Adrenal gland (tissue), 19 donors: ENCODE measurements at places on chromosomes 6 and 20. TPM values are rescaled to one million over a fixed set of nuclear protein-coding genes. Genes with fewer than 3 reads are reported as not detected.

- no peak overlapping the region for H3K4me3 ChIP-seq
- no peaks in the 10 kb centered on the region for H3K4me1 ChIP-seq
- no peak for DNase-seq
- H3K27ac ChIP-seq = no peak overlapping the region
Observed at GRCh38 chr6:37113976-37114375, 56.0 kb upstream of the PIM1 start.

AIF1 gene
- 64.7 TPM for total RNA-seq

GRCh38 chr6:79584332-79584731 is 46.8 kb upstream of the SH3BGRL2 start:
- H3K27me3 ChIP-seq = no peaks in the 10 kb centered on the region
- no peak overlapping the region for H3K27ac ChIP-seq

C20orf141 gene
- not detected for total RNA-seq

DNA sequence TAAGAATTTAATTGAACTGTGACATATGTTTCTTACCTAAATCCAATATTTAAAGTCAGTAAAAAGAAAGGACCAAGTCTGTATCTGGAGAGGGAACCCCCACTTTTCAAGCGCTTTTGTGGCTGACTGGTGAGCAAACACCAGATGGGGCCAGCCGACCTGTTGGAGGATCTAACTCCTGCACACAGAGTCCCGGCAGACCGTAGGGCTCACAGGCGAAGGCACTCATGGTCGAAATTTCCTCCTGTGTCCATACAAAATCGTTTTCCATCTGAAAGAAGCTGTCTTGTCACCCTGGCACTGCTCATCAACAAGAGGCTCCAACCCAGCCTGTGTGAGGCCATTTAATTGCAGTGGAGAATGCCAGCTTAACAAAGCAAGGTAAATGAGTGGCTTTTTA is 94.0 kb downstream of the SCML4 start:
- no peaks in the 10 kb centered on the region for H3K4me1 ChIP-seq
- H3K27ac ChIP-seq = no peak overlapping the region

RIPK1 gene
- total RNA-seq = 20.9 TPM

DNA sequence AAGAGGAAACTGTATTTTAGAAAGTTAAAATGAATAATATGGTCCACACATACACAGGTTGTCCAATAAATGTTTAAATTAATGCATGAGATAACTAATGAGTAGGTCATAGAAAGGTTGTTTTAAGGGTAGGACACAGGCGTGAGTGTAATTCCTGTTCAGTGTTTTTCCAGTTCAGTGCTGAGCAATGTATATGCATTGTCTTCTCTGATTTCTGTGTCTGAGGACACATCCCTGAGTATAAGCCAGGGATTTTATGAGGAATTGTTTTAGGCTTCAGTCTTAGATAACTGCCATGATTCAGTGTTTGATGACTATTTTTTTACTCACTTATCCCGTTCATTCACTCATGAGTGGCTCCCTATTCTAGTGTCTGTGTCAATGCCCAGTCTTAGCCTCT is 298.5 kb upstream of the TBX18 start:
- H3K4me3 ChIP-seq = no peak overlapping the region
- no peak overlapping the region for H3K27ac ChIP-seq
- no peak for DNase-seq
- H3K4me1 ChIP-seq = no peaks in the 10 kb centered on the region
- no peaks in the 10 kb centered on the region for H3K36me3 ChIP-seq

BTN1A1 gene
- not detected for total RNA-seq

- no peaks in the 10 kb centered on the region for H3K4me1 ChIP-seq
- no peak overlapping the region for H3K27ac ChIP-seq
- no peak overlapping the region for H3K4me3 ChIP-seq
Observed at GRCh38 chr6:135254471-135254870, 73.4 kb downstream of the MYB start.

DNA sequence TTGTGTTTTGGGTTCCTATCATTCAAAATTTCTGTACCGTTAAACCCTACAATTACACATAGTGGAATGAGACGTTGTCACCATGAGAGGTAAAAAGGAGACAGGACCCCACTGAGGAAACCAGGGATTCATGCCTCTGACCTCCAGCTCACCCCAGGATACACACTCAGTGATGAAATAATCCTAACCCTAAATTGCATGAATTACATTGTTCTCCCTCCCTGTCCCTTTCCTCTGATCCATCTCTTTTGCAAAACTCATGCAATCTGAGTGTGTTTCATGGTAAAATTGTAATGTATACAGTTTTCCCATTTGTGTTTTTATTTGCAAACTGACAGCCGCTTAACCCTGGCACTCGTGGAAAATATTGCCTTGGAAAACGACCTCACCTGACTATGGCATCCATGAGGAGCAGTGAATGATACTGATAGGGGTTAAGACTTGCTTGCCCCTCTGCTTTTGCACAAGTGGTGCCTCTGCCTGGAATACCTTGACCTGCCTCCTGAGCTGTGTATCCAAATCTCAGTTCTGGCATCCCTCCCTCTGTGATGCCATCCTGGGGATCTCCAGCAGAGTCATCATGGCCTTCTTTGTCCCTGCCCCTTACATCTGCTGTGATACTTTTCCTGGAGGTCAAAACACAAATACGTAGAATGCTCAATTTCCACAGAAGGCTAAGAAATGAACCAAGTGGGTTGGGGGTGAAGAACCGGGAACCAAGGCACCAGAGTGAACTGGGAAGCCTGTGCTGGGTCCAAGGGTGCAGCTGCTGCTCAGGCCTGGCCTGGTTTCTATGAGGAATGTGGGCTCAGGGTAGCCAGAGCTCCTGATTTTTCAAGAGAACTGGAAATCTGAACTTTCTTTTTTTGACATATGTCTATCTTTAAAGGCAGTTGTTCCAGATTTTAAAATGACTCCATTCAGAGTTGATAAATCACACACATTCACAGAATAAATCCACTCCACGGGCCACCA is 211.6 kb upstream of the ZNF217 start:
- no peaks in the 10 kb centered on the region for H3K4me1 ChIP-seq
- no peaks in the 10 kb centered on the region for H3K27me3 ChIP-seq

JAG1 gene
- total RNA-seq = 15.7 TPM

DNA sequence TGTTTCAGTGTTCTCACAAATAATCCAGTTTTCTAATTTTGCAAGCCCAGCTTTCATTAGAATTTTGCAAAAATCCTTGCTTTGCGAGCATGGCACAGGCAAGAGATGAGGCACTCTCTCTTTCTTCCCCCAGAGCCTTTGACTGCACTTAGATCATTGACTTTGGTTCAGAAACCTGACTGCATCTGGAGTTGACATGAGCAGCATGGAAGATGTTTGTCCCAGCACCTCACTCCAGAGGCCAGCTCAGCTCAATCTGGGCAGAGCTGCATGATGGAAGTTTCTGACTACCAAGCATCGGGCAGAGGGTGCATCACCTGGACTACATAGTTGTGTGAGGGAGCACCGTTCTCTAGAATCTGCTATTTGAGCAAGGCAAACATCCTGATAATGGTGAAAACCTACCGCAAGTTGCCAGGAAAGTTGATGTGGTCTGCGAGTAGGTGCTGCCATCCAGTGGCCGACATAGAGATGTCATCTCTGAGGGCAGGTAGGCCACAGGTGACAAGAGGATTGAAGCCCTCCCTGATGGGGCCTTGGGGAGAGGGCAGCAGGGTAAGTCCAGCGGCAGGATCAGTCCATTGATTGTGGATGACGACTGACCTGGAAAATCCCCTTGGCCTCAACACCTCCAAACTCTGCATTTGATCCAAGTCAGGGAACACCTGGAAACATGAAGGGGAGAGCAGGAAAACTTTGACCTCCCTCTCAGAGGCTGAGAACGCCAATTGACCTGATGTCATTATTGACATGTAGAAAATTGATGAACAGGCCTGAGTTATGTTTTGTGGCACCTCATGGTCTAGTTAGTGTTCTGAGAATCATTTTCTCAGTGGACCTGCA is 3.8 kb upstream of the LPA start:
- no peak for DNase-seq
- no peaks in the 10 kb centered on the region for H3K27me3 ChIP-seq
- H3K27ac ChIP-seq = no peak overlapping the region
- no peak overlapping the region for H3K4me3 ChIP-seq

- no peaks in the 10 kb centered on the region for H3K27me3 ChIP-seq
- peak; percentile 84 for DNase-seq
- H3K36me3 ChIP-seq = no peaks in the 10 kb centered on the region
- peak overlapping the region; percentile 99 for H3K27ac ChIP-seq
- peaks cover 50% of the 10 kb centered on the region for H3K4me1 ChIP-seq
Observed at GRCh38 chr6:151390851-151391470, 398 bp downstream of the ZBTB2 start.

DNA sequence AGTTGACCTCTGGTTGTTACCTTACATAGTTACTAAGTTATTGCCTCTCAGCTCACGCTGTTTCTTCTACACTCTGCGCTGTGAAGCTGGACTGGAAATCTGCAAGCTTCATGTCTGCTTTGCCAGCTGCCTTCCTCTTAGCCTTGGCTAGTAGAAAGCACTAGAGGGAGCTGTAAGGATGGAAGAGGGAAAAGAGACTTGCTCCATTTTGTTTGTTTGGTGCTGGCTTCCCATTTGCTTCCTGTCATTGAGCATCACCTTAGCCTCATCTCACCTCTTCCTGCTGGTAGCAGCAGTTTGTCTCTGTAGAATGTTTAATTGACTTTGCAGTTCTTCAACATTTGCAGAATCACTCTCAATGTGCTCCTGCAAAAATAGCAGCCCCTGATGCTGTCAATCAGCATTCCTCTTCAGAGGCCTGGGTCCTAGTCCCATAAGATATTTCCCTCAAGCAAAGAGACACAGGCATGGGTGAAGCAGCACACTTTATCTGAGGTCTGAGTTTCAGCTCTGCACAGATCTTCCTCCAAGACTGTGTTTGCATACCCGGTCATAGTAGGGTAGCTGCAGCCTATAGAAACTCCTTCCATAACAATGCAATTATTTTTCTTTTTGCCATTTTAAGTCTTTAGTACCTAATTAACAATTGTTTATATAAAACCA is 302.2 kb upstream of the EPHA7 start:
- no peak for DNase-seq
- no peaks in the 10 kb centered on the region for H3K36me3 ChIP-seq
- H3K27me3 ChIP-seq = no peaks in the 10 kb centered on the region
- H3K27ac ChIP-seq = no peak overlapping the region

ISM1 gene
- total RNA-seq = 0.78 TPM

DNA sequence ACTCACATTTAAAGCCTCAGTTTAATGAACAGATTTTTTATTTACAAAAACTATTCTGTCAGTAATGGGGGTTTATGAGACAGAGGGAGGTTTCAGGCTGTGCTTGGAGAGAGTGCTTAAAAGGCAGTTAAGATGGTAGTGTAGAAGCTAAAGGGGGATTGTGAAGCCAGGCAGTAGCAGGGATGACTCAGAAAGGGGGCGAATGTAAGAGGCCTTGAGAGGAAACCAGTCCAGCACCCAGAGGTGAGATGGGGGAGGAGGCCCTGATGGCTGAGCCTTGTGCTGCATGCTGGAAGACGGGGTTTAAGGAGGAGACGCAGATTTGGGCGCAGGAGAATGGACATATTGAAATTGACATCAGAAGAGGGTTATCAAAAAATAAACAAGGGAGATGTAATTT is 6.6 kb upstream of the SERPINB9 start:
- no peaks in the 10 kb centered on the region for H3K4me1 ChIP-seq
- no peak overlapping the region for H3K27ac ChIP-seq

GRCh38 chr6:6616656-6617055 is 28.1 kb downstream of the LY86 start:
- no peak for DNase-seq
- H3K27ac ChIP-seq = no peak overlapping the region
- H3K4me1 ChIP-seq = no peaks in the 10 kb centered on the region
- H3K36me3 ChIP-seq = no peaks in the 10 kb centered on the region
- H3K4me3 ChIP-seq = no peak overlapping the region

- H3K36me3 ChIP-seq = no peaks in the 10 kb centered on the region
- no peak overlapping the region for H3K27ac ChIP-seq
- H3K27me3 ChIP-seq = no peaks in the 10 kb centered on the region
Observed at GRCh38 chr6:19279273-19279684, 557.9 kb upstream of the ID4 start.

CST5 gene
- total RNA-seq = 5.1 TPM

GRM1 gene
- under 0.01 TPM for total RNA-seq

GRCh38 chr20:50189681-50190250 is 864 bp upstream of the CEBPB start:
- peak; percentile 89 for DNase-seq
- peaks cover 24% of the 10 kb centered on the region for H3K36me3 ChIP-seq
- peak overlapping the region; percentile 99 for H3K4me3 ChIP-seq
- no peaks in the 10 kb centered on the region for H3K27me3 ChIP-seq
- peak overlapping the region; percentile 100 for H3K27ac ChIP-seq

GRCh38 chr6:157107915-157108651 is 215.2 kb downstream of the TMEM242 start:
- peaks cover 43% of the 10 kb centered on the region for H3K4me1 ChIP-seq
- H3K27ac ChIP-seq = peak overlapping the region; percentile 70
- no peaks in the 10 kb centered on the region for H3K27me3 ChIP-seq
- no peak overlapping the region for H3K4me3 ChIP-seq
- H3K36me3 ChIP-seq = no peaks in the 10 kb centered on the region

SLC52A3 gene
- total RNA-seq = 0.17 TPM

MCHR2 gene
- not detected for total RNA-seq

GRCh38 chr6:145801021-145801420 is 13.6 kb downstream of the FBXO30 start:
- H3K27ac ChIP-seq = no peak overlapping the region
- no peaks in the 10 kb centered on the region for H3K36me3 ChIP-seq
- H3K4me3 ChIP-seq = no peak overlapping the region
- DNase-seq = no peak

MLN gene
- total RNA-seq = not detected
